ENCODE measurements at places on chromosomes 3 and 15.

DNA sequence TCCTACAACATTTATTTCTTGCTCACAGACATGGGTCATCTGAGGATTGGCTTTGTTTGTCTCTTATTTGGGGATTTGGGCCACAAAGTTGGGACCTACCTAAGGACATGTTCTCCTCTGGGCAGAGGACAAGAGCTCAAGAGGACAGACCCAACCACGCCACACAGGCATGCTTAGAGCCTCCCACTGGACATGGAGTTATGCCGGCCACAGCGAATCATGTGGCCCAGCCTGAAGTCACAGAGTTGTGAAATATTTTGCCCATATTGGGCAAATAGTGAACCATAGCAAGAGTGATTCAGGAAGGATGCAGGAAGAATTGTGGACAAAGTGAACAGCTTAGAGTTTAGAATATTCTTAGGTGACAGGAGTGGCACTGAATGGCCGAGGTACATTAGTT is 9.9 kb downstream of the TRAK1 start:
- no peak for DNase-seq

GRCh38 chr3:170307671-170308405 is 49.7 kb upstream of the SKIL start:
- no peak for DNase-seq

GRCh38 chr15:87944691-87945090 is 311.8 kb downstream of the NTRK3 start:
- DNase-seq: no peak

DNA sequence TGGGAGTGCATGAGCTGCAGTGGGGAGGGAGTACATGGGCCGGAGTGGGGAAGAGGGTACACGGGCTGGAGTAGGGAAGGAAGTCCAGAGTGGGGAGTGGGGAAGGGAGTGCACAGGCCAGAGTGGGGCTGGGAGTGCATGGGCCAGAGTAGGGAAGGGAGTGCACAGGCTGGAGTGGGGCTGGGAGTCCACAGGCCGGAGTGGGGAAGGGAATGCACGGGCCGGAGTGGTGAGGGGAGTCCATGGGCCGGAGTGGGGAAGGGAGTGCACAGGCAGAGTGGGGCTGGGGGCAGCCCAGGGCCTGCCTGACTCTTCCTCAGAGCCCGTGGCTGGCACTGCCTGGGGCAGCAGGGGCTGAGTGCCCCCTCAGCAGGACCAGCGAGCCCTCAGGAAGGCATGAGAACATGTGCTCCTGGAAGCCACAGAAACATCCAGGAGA is 40.7 kb downstream of the KLF15 start:
- DNase-seq: no peak

DNA sequence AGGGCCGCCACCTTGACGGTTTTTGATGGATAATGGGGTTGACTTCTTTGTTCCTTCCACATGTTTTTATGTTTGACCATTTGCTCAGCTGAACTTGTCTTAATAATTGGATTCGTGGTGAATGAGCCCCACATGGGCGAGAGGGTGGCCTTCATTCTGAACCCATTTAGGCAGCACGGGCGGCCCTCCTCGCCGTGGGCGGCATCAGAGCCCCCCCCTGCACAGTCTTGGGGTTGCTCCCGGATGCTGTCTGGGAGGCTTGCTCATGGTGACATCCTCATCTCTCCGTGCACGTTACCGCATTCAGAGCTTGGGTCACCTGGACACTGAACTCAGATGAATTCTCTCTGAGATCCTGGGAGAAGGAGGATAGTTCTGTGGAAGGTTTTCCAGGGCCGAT is 172.3 kb upstream of the OSBPL11 start:
- no peak for DNase-seq

- DNase-seq: no peak
Observed at GRCh38 chr3:105580296-105580965, 213.7 kb downstream of the ALCAM start.

DNA sequence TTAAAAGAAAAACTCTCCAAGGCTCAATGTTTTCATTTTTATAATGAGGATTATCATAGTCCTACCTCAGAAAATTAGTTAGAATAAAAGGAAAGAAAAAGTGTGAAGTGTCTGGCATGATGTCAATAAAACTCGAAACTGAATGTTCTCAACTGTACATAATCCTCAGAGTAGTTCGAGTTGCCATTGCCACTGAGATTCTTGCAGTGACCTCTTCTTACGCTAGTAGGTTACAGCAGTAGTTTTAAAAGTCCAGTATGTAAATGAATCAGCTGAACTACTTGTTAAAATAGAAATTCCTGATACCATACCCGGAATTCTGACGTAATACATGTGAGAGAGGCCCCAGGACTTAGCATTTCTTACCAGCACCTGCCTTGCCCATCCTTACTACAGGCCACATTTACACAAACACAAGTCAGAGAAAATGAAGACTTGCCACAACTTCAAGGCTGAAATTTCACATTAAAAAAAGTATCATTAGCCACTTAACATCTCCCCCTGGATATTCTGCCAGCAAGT is 502.6 kb downstream of the FGF12 start:
- DNase-seq: no peak

DNA sequence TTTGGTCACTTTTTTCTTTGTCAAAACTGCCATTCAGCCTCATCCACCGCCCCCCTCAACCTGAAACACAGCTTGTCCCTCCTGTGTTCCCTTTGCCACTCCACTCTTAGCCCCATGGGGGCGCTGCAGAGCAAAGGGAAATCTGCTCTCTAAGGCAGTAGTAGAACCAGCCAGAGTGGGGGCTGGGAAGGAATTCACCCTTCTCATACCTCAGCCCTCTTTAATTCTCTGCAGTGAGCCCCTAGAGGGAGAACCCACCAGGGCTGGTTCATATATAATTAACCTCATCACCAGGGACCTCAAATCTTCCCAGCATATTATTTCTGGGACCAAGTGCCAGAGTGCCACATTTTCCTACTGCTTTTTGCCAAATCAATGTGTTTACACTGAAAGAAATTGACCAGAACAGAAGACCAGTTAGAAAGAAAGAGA is 2.8 kb upstream of the BCL6 start:
- peak; percentile 76 for DNase-seq

GRCh38 chr15:61759639-61760038 is 300.6 kb downstream of the VPS13C start:
- DNase-seq: no peak

DNA sequence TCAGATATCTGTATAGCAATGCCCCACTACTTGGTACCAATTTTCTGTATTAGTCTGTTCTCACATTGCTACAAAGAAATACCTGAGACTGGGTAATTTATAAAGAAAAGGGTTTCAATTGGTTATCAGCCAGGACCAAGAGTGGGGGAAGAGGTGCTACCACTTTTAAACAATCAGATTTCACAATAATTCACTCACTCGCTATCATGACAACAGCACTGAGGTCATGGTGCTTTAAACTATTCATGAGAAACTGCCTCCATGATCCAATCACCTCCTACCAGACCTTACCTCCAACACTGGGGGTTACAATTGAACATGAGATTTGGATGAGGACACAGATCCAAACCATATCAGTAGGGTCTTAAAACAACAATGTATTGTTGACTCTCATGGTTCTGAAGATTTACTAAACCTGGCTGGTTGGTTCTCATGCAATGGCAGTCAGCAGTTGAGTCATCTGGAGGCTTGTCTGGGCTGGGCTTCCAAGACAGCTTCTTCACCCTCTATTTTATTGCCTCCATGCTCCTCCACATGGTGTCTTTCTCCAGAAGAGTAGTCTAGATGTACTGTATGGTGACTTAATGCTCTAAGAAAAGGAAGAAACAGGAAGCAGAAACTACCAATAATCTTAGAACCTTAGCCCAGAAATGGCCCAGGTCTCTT is 21.2 kb upstream of the TM4SF4 start:
- no peak for DNase-seq

GRCh38 chr3:58371754-58372153 is 39.1 kb downstream of the PXK start:
- DNase-seq: no peak

DNA sequence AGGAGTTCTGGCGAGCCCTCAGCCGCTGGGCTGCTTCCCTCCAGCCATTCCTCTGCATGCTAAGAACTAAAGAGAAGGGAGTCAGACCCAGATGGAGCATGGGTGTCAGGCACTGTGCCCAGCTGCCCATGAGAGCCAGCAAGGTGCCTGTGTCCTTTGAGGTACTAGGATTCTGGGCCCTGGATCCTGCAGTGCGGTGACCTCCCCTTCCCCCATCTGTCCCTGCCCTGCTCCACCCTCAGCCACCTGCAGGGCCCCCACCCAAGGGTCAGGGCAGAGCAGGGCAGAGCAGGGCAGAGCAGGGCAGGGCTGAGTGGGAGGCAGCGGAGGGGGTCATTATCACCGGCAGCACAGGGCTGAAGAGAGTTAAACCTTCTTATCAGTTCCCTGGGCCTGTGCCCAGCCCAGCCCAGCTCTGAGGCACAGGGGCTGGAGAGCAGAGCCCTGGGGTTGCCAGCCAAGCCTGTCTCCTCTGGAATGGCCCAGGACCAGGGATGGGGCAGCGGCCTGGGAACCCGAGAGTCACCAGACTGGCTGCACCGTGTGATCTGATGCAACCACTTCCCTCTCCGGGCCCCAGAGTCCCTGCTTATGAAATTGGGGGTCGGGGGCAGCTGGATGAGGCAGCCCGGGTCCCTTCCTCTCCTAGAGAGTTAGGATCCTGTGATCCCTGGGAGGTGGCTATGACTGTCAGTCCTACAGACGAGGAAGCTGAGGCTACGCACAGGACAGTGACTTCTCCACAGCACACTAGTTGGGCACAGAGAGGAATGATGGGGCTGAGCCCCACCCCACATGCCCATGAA is 17.3 kb downstream of the ZDHHC19 start:
- DNase-seq: no peak

- DNase-seq: no peak
Observed at GRCh38 chr3:139425745-139426400, 36.4 kb upstream of the COPB2 start.

DNA sequence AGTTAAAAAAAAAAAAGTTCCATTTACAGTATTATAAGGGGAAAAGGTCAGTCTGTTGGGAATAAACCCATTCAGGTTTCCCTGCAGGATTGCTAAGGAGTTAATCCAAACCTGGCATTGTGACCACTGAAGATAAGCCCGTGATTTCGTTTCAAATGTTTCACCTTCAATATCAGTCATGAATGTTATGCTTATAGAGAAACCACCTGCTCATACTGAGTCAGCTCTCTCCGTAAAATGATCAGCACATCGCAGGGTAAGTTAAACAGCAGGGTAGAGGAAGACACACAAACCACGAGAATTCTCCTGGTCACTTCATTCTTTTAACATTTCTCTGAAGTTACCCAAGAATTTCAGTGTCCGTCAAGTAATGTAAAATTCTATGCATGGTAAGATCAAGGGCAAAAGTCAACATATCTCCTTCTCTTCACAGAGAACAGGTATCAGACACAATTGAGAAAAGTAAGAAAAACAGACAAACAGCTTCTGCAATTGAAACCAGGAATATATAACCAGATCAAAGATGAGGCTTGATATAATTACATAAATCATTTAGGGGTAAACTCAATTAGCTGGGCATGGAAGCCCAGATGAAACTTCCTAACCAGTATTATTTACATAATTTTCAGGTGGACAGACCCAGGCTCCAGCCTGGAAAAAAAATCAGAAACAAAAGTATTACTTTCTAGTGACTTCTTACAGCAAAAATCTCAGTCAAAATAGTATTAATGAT is 67.6 kb upstream of the ARHGEF3 start:
- no peak for DNase-seq

- no peak for DNase-seq
Observed at GRCh38 chr3:195839260-195840010, 27.7 kb upstream of the MUC4 start.

DNA sequence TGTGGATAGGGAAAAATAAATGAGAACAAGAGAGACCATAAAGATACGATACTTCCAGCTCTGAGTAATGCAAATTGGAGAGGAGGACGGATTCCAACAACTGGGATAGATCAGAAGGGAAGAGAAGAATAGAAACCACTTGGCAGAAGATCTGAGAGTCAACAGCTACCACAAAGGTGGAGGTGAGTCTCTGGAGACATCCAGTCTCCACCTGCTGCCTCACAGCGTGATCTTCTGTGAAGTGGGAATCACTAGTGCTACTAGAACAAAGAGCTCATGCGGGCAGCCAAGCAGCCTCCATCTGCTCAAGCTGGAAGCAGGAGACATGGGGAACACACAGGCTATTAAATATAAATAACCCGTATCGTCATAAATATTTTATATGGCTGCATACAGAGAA is 558.5 kb upstream of the CFAP20DC start:
- DNase-seq: no peak

- no peak for DNase-seq
Observed at GRCh38 chr3:8001712-8002111, 499.9 kb upstream of the LMCD1 start.

DNA sequence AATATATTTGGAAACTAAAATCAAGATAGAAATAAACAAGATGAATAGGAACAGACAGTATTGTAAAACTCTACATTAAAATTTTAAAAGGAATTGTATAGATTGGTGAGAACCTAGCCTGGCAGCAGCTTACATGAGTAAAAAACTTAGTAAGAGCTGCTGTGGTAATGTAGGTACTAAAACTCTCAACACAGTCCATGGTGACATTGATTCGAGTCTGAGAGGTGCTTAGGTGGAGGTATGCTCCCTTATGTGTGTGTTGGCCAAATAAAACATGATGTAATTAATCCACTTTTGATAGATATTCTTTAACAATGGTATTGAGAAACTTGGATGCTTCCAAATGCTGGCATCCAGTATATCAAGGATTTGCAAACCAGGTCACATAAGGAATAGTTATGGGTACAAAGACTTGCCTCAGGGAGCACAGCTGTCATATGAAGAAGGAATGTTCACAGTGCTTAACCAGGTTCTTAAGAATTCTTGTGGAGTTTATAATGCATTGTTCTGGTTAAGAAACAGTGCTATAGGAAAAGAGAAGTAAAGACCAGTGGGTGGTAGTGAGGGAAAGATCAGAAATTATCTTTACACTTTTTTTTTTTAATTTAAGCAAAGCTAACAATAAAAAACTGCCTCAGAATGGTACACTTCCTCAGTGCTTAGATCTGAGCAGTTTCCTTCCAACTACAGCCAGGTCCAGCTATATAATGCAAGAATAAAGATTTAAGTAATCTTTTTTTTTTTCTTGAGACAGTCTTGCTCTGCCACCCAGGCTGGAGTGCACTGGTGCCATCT is 24.6 kb upstream of the IL20RB start:
- no peak for DNase-seq

DNA sequence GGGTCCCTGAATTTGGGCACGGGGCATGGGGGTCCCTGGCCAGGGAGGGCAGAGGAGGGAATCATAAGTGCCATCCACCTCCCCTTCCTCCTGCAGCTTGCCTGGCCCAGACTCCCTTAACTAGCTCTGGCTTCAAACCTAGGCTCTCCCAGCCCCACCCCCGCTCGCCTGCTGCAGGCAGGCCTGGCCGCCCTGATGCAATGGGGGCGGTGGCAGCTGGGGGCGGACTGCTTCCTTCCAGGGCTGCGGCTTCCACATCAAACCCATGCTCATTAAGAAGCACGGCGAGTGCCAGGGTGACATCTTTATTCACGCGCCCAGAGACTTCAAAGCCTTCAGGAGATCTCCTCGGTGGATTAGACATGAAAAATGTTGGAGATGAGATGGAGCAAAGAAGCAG is 123.1 kb downstream of the TPRA1 start:
- no peak for DNase-seq

DNA sequence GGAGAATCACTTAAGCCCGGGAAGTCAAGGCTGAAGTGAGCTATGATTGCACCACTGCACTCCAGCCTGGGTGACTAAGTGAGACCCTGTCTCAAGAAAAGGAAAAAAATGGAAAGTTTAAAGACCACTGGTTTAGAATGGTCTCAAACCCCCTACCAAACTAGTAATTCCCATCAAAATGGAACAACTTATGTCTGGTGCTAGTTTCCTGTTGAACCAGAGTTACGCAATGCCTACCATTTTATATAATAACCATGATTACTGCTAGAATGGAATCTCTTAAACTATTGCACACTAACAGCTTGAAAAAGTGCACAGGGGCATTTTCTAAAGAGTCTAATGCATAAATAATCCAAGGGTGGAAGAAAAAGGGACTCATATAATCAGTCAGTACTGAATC is 43.6 kb downstream of the DMXL2 start:
- no peak for DNase-seq

All from activated T-helper 1 cell treated with Interleukin-2 at 50 U/mL for 16 hours (primary cell).